ENCODE measurements at places on chromosomes 12 and 14.

GRCh38 chr12:29429999-29430715 is 49.2 kb upstream of the ERGIC2 start:
- no peak for DNase-seq

DNA sequence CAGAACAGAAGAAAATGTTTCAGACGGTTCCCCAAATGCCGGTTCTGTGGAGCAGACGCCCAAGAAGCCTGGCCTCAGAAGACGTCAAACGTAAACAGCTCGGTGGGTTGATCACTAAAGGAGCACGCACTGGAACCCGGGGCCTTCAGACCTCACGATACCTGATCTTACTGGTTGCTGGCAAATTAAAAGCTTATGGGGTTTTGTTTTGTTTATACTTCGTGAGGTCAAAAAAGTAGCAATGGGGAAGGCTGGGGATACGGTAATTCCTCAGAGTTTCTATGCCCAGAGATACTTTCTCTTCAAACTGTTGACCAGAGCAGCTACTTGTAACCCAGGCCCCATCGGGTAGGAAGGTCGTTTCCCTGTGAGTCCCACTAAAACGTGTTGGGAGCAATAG is 1.7 kb downstream of the CDKN1B start:
- DNase-seq: no peak

DNA sequence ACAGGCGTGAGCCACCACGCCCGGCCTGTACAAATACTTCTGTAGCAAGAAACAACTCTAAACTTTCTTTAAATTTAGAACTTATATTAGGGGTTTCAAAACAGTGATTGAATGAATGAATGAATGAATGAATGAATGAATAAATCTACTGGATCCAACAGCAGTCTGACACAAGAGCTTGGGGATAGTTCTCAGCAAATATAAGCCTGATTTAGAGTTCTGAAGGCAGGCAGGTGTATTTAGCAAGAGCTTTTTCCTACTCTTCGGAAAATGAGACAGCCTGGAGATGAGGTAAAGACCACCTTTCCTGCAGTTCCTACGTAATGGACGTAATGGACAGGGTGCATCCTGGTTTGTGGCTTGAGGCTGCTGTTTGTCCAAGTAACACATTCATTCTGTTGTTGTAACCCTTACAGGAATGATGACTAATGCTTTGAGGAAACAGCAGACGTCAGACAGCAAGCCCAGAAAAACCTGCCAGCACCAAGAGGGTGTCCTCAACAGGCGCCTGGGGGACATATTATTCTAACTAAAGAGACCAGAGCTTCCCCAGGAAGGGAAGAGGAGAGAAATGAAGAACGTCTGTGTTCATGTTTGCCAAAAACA is 277.4 kb upstream of the SOX5 start:
- no peak for DNase-seq

GRCh38 chr12:26327975-26328644 is 132.7 kb downstream of the SSPN start:
- no peak for DNase-seq

DNA sequence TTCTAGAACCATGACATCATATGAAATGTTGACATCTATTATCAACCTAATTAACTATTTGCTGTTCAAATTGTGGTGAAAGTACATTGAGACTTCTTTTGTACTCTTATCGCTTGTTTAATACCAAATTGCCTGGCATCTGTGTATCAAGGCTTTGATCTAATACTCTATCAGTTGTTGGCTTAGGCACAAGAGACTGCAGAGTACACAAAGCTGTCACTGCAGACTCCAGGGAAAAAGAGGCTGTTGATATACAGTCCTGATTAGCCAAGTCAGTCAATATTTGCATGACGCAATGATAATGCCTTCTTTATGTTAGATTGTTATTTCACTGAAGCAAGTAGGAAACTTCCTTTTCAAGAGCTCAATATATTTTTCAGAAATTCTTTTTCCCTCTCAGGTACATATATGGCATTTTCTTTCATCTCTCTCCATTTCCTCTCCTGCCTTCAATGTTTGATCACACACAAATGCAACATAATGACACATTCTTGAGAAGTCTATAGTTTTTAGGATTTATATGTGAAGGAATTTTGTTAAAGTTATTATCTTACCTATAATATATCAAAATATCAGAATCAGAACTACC is 32.3 kb upstream of the PTCSC3 start:
- DNase-seq: no peak

DNA sequence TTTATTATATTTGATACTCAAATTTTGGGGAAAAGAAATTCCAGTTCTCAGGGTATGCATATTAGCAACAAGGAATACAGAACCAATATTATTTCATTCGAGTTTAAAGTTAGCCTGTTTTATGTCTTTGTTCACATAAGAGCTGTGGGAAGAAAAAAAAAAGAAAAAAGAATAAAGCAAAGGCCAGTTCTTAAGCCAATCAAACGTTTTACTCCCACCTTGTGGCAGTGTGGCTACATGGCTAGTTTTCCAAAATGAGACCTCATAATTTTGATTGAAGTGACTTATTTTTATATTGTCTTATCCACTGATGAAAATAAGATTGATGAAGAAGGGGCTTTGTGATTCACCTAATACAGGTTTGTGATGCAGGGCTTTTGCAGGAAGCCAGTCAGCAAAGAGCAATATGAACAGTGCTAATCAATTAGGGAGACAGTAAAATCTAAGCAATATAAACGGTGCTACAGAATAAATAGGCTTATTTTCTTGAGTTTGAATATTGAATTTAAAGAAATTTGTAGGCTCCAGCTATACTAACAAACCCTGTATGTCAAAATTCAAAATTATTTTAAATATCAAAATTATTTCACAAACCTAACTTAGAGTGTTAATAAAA is 624.1 kb upstream of the FOXG1 start:
- DNase-seq: no peak

DNA sequence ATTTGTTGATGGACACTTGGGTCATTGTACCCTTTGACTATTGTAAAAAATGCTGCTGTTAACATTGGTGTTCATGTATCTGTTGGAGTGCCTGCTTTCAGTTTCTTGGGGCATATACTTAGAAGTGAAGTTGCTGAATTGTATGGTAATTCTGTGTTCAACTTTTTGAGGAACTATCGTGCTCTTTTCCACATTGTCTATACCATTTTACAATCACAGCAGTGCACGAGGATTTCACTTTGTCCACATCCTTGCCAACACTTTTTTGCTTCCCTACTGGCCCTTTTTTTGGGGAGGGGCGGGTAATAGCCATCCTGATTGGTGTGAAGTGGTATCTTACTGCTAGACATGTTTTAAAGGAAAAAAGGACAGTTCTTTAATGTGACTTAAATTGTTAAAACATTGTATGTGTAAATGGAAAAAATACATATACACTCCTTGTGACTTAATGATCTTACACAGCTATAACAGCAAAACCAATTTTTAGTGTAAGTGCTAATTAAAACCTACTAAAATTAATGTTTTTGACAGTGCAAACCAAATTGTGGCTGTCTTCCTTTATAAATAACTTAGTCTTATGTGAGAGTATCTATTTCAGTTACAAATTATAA is 52.7 kb downstream of the WNK1 start:
- DNase-seq: no peak

Data from cerebellar nuclear complex (tissue), 1 donor.